RWPE1 (cell line): ENCODE measurements at places on chromosomes 6 and 20.

GRCh38 chr6:31450751-31451150 is 47.2 kb upstream of the MICB start:
- no peak for DNase-seq

GRCh38 chr6:32642720-32643106 is 5.5 kb downstream of the HLA-DQA1 start:
- DNase-seq: no peak

DNA sequence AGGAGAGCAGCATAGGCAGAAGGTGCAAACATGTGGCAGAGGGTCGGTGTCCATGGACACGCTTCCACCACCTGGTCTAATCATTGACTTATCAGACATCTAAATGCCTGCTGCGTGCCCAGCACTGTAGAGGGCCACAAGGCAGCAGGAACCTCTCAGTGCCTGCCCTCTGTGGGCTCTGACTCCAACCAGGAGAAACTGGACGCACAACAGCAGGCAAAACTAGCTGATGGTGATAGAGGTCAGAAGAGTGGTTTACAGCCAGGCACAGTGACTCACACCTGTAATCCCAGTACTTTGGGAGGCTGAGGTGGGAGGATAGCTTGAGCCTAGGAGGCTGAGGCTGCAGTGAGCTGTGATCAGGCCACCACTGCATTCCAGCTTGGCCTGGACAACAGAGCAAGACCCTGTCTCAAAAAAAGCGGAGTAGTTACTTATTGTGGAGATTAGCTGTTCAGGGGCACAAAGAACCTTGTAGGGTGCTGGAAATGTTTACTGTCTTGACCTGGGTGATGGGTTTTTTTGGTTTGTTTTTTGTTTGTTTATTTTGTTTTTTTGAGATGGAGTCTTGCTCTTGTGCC is 46.5 kb downstream of the PPARD start:
- DNase-seq: no peak

- DNase-seq: peak; percentile 44
Measured at GRCh38 chr6:33761922-33762629, 15.4 kb upstream of the IP6K3 start.
